ENCODE measurements at places on chromosomes 12 and 14.

DNA sequence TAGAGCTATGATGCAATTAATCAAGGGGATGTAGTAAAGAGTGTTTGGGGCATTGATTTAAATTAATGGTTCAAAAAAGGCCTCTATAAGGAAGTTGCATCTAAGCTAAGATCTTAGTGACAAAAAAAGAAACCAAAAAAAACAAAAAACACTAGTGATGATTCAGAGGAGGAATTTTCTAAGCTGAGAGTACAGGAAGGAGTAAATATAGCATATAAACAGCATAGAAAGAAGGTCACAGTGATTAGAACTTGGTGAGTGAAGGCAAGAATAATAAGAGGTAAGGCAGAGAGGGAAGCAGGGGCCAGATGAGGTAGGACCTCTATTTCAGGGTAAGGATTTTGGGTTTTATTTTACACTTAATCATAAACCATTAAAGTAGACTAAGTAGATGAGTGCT is 48.0 kb upstream of the PDZRN4 start:
- DNase-seq, result no peak

GRCh38 chr14:77988970-77989369 is 181.2 kb upstream of the NRXN3 start:
- no peak for DNase-seq

DNA sequence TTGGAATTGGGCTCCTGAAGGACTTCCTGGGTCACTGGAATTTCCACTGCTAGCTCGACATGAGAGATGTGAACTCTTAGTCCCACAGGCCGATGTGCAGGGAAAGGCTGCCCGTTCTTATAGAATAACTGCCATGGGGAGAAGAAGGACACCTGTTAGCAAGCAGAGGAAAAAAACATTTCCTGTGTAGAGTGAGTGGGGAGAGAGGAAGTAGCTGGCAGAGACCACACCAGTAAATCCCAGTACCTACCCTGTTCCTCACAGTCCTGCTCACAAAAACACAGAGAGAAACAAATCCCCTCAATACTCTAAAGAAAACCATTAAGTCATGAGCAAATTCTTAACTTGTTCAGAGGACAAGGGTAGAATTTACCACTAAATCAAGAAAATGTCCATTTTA is 29.5 kb downstream of the AREL1 start:
- DNase-seq, result no peak

DNA sequence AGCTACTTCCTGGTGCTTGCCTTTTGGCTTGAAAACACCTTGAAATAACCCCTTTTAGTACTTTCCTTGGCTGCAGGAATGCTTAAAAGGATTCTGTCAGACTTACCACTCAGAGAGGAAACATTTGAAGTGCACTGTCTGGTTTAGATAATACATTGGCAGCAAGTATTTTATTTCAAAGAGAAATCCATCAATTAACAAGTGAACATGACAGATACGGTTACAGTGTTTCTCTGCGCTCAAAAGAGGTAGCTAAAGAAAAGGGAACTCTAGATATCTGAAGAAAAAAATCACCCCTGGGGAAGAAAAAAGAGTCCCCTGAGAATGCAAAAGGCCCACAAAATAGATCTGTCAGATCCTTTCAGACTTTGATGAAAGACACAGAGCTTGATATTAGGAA is 421.9 kb downstream of the LRFN5 start:
- DNase-seq, result no peak

DNA sequence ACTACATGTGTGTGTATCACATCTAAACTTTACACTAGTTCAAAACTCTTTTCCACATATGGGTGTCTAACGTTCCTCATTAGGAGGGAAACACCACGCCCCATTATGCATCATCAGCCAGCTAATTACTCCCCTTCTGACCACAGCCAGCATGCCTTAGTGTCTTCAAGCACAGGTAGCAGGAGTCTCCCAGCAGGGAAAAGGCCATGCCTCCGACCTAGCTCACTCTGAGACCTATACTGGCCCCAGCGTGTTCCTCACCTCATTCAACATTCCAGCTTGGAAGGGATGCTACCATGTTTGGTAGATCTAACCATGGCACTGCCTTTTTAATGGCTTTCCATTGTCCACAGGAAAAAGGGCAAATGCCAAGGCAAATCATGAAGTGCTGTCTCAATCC is 66.1 kb upstream of the PRB2 start:
- no peak for DNase-seq

- peak; percentile 67 for DNase-seq
These were observed 43.0 kb downstream of the EVL start for GRCh38 chr14:100108042-100108825.

DNA sequence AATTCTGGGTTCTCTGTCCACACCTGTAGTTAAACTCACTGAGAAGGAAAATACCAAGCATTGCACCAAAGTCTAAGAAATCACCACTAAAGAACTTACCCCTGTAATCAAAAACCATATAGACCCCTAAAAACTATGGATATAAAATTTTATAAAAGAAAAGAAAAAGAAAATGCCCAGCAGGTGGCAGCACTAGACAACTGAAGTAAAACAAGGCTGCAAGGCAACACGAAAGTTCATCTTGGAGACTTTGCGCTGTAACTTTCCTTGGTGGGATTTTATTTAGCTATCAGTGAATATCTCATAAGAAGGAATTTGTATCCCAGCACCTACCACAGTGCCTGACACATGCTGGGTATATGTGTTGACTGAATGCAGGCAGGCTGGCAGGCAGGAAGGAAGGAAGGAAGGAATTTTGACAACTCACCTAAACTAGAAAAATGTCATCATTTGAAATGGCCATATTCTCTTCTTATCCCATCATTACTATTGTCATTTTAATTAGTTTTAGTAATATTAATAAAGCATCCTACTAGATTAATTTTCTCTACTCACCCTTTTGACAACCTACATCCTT is 68.2 kb upstream of the ETV6 start:
- DNase-seq, result peak; percentile 28

DNA sequence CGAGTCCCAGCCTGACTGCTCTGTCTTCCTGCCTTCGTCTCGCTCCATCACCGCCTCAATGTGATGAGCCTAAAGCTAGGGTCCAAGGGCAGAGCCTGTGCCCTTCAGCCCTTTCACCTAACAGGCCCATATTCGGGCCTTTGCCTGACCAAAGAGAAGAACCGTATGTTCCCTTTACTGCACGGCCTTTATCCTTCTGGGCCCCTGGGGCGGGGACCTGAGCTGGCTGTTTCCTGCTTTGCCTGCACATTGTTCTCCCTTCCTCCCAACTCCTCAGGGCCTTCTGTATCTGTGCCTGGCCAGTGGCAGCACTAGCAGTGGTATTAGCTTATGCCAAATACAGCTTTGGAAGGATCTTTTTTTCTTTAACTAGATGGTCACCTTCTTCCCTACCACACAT is 8.5 kb upstream of the MYL6B start:
- no peak for DNase-seq

DNA sequence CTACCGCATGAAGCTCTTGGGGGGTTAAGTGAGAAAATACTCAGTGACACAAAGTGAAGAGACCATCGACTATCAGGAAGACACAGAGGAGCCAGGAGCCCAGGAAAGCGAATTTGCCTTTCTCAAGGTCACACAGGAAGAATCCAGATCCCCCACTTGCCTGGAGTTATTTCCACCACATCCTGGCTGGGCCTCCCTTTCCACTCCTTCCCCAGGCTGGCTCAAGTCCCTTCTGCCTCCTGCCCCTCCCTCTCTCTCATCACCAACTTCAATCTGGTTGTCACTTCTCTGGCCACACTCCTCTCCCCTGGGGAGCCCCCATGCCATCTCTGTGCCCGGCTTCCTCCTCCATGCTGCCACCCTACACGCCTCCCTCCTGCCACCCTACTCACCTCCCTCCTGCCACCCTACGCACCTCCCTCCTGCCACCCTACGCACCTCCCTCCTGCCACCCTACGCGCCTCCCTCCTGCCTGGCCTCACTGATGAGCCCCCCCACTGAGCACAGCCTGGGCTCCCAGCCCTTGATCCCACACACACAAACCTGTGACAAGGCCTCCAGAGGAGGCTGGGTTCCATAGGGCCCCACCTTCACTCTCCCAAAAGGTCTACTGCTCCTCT is 6.3 kb downstream of the SCNN1A start:
- no peak for DNase-seq

DNA sequence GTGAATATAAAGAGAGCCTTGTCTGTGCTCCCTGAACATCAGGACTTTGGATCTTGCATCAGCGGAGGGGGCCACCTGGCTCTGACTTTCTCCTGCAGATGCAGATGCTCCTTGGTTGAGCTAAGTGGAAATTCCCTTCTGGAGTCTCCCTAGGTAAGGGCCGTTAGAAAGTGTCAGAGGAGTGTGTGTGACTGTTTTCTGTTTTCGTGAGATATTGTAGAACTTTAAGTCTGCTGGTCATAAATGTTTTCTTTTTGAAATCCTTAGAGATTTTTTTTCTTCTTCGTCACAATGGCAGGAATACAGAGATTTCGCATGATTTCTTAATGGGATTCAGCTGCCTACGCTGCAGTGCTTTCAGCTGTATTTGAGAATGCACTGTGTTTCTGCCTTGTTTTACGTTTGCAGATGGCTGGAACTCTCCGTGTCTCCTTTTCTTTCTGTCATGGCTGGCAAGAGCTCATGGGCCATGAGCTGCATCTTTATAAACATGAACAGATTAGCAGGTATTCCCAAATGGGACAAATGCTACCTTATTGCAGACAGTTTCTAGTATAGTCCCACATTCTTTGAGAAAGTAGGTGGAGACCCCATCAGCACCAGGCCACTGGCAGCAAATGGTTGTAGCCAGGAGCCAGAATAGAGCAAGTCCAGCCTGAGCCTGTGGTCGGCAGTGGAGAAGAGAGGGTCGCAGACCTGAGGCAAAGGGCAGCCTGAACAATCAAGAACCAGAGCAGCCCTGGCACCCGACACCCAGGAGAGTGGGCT is 76.2 kb upstream of the FRMD6 start:
- DNase-seq, result no peak

- DNase-seq, result no peak
These were observed 43.4 kb upstream of the ST8SIA1 start for GRCh38 chr12:22377731-22378496.

GRCh38 chr14:31096255-31096654 is 70.1 kb upstream of the STRN3 start:
- no peak for DNase-seq

DNA sequence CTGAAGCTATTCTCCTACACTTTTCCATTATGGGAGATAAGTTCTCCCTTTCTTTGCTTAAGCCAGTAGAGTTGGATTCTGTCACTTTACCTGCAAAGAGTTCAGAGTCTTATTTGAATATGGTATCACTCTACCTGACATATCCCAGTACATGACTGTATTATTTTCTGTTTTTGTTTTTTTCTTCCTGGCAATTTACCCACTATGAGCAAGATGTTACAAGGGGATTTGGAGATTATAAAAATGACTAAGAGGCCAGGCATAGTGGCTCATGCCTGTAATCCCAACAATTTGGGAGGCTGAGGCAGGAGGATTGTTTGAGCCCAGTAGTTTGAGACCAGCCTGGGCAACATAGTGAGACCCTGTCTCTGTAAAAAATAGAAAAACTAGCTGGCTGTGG is 46.4 kb upstream of the CHST11 start:
- DNase-seq, result no peak

- no peak for DNase-seq
These were observed 352.0 kb upstream of the TMTC1 start for GRCh38 chr12:30135776-30136175.

DNA sequence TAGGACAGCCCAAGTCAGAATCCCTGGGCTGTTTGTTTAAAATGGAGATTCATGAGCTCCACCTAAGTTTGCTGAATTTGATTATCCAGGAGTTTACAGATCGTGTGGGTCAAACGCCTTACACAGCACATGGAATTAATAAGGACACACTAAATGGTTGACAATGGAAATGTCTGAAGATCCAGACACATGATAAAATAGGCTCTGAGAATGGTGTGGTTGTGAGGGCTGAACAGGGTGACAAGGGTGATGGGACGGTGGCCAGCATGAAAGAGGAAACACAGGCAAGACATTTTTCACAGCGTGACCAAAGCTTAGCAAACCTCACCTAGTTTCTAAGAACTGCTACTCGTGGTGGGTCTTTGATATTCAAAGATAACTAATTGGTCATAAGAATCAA is 12.5 kb downstream of the VWF start:
- DNase-seq, result no peak

DNA sequence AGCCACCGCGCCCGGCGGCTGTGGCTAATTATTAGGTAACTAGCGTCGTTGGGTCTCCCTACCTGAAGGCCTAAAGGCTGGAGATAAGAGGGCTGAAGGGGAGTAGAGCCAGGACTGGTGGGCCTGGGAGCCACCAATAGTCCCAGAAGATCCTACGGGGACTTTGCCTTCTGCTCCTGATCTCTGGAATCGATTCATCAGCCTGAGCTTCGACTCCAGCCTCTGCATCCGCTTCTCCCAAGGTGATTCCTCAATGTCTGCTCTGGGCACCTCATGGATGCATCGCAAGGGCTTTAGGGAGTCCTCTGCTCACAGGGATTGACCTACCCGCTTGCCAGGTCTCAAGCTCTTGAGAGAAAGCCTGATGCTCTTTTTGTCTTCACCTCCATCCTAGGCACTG is 14.7 kb upstream of the KDM2B start:
- DNase-seq, result no peak

GRCh38 chr14:77130386-77130785 is 11.2 kb downstream of the ZDHHC22 start:
- DNase-seq, result no peak

DNA sequence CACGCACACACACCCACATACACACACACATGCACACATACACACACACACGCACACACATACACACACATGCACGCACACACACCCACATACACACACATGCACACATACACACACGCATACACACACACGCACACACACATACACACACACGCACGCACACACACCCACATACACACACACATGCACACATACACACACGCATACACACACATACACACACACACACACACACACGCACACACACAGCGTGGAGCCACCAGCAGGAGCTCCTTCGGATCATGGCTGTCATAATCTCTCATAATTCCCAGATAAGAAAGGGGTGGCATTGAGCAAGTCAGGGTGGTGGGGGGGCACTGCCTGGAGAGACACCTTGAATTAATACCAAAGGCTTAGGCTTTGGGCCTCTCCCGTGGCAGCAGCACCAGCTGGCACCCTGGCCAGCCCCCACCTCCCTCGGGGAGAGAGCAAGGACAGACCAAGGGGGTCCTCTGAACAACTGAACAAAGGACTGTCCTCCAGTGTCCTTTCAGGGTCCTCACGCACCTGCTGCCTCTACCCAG is 21.9 kb downstream of the ANO2 start:
- no peak for DNase-seq

All from stimulated activated CD8-positive, alpha-beta memory T cell treated with anti-CD3 and anti-CD28 coated beads, Interleukin-7, amount 100 ng/mL, for 1 hour (primary cell).